Renal cortical epithelial cell (primary cell): ENCODE measurements at places on chromosomes 4 and X. TPM values are rescaled to one million over a fixed set of nuclear protein-coding genes. Genes with fewer than 3 reads are reported as not detected.

The NPY5R gene
- 0.17 and 3.8 TPM in 2 replicates for total RNA-seq

The RHOXF2B gene
- total RNA-seq, result not detected in 2 replicates

The CDKL2 gene
- 7.3 and 15.8 TPM in 2 replicates for total RNA-seq

The REPS2 gene
- total RNA-seq, result 2.3 and 37.8 TPM in 2 replicates

The MAGEA2 gene
- total RNA-seq, result not detected in 2 replicates

The OPHN1 gene
- 12.5 and 13.9 TPM in 2 replicates for total RNA-seq

The FAM53A gene
- total RNA-seq, result 2.9 and 7.6 TPM in 2 replicates

The RBMX2 gene
- 18.5 and 19.6 TPM in 2 replicates for total RNA-seq

The SPANXC gene
- total RNA-seq, result not detected in 2 replicates

The MSANTD1 gene
- total RNA-seq, result 0.17 and 0.99 TPM in 2 replicates

The MAOB gene
- total RNA-seq, result 0.52 and 21.6 TPM in 2 replicates

The MAGEA11 gene
- not detected in 2 replicates for total RNA-seq

The LRP2BP gene
- 1.3 TPM in 1 of 2 replicates, not detected in the other for total RNA-seq

The XK gene
- total RNA-seq, result 0.30 and 0.87 TPM in 2 replicates

The DCAF4L1 gene
- 0.15 TPM in 1 of 2 replicates, not detected in the other for total RNA-seq

The MAGEE1 gene
- 1.0 and 3.3 TPM in 2 replicates for total RNA-seq

The GAGE12F gene
- not detected in 2 replicates for total RNA-seq

The MAGEA1 gene
- not detected in 2 replicates for total RNA-seq

The LRAT gene
- 0.17 and 3.2 TPM in 2 replicates for total RNA-seq

The KCNIP4 gene
- total RNA-seq, result 0.52 and 8.7 TPM in 2 replicates

The LYAR gene
- total RNA-seq, result 8.7 and 10.9 TPM in 2 replicates

The CT45A7 gene
- not detected in 2 replicates for total RNA-seq

- peak; percentile 29 for DNase-seq
Observed at GRCh38 chrX:125436855-125437254, 117.2 kb downstream of the TEX13C start.

DNA sequence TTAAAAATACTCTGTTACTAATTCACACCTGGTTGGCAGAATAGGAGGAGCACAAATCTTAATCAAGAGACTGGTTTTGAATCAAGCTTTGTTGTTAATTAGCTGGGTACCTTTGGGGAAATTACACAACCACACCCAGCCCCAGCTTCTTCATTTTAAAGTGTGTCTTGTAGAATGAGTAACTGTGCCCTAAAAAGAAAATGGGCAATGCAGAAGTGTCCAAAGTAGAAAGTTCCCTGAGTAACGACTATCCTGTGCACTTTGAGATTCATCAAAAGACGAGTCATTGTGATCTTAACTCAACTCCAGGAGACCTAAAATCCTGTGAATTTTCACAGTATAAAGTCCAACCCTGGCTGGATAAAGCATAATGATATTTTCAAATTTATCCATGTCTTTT lies 792.3 kb upstream of the HS3ST1 start:
- no peak for DNase-seq

DNA sequence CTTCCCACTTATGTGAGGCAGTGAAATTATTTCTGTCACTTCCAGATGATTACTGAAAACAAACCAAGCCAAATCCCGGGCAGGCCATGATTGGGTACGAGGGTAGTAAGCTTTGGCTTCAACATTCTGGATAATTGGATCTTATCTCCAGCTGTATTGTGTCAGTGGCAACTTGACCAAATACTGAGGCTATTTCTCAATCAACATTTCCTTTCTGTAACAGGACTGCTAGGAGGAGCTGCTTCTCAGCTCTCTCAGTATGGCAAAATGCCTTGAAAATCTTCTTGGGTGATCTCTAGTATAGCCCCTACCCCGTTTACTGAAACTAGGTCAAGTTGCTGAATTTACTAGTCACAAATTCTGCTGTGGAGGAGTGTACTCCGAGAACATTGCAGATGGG lies 169.3 kb upstream of the FRMPD4 start:
- DNase-seq, result no peak

DNA sequence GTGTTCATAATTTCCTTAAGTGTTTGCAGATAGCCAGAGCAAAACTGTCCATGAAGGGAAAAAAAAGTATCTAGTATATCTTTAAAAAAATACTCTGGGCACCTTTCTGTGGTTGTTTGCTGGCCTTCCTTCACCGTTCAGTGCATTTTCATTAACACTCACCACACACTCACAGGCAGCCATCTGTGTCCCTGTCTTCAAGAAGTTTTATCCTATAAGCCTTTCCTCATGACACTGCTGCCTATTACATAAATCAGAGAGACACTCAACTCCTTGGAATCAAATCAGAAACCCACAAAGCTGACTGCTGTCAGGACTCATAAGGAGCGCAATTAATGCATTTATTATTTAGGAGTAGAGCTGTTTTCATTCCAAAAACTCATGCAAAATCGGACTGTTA lies 1720.2 kb downstream of the PCDH7 start:
- peak; percentile 74 for DNase-seq

- no peak for DNase-seq
Observed at GRCh38 chrX:2693113-2694002, 2.3 kb downstream of the CD99 start.

DNA sequence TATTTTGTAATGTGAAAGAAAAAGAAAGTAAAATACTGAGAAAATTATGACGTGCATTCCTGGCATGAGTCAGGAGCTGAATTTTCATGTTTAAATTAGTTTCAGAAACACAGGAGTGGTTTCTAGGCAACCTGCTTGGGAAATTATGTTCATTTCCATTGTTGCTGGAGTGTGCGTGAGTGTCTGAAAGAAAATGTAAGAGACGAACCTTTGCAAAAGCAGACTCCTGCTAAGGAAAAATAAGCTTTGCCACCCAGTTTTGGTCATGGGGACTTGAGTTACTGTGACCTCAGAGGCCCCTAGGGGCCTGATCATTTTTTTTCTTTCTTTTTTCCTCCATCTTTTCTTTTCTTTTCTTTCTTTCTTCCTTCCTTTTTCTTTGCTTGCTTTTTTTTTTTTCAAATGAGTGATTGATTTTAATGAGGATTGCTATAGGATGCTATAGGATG lies 18.8 kb upstream of the CHRNA9 start:
- peak; percentile 95 for DNase-seq

GRCh38 chr4:89563431-89563830 lies 255.8 kb upstream of the GPRIN3 start:
- DNase-seq, result peak; percentile 61

- DNase-seq, result no peak
Observed at GRCh38 chrX:103309860-103310554, 783 bp downstream of the BEX2 start.

- no peak for DNase-seq
Observed at GRCh38 chr4:5992828-5993321, 25.4 kb downstream of the C4orf50 start.

- DNase-seq, result no peak
Observed at GRCh38 chr4:67581913-67582312, 23.4 kb downstream of the STAP1 start.

DNA sequence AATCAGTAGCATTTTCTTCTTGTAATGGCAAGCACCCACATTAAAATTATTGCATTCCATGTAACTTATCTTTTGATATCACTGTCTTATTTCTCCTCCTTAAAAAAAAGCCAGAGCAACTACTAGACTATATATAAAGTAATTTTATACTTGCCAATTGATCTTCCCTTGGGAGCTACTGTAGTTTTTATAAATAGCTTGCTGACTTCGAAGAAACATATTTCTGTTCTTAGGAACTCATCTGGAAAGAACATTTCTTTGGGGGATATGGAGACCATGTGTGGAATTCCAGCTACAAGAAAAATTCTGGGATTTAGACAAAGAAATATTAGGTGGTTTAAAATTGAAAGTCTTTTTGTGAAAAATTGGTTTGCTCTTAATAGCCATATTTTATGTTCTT lies 94.9 kb downstream of the BMPR1B start:
- DNase-seq, result no peak

- DNase-seq, result peak; percentile 72
Observed at GRCh38 chr4:141686146-141686775, 49.9 kb downstream of the IL15 start.

GRCh38 chr4:122832732-122833131 lies 6.1 kb downstream of the FGF2 start:
- DNase-seq, result peak; percentile 33

GRCh38 chrX:105109936-105110335 lies 110.6 kb downstream of the TEX13A start:
- no peak for DNase-seq

- no peak for DNase-seq
Observed at GRCh38 chrX:11465648-11466411, 172.6 kb downstream of the AMELX start.

GRCh38 chr4:80309294-80310004 lies 26.1 kb upstream of the CFAP299 start:
- DNase-seq, result peak; percentile 91

- peak; percentile 83 for DNase-seq
Observed at GRCh38 chr4:41204400-41204978, 9.9 kb downstream of the APBB2 start.

DNA sequence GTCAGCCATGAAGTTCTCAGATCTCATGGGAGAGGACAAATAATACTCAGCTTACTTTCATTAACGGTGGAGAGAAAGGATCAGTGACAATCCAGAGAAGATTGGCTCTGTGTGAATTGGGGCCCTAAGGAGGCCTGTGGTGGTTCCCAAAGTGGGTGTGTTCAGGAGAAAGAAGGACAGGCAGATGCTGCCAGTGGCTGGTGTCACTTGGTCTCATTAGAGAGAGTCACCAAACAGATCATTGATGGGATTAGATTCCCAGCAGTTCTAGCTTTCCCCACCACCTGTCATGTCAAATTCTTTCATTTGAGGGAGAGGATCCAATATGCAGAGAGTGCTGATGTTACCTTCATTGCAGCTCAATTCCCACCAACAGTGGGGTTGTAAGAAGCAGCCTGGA lies 8.0 kb downstream of the SMPX start:
- DNase-seq, result no peak

DNA sequence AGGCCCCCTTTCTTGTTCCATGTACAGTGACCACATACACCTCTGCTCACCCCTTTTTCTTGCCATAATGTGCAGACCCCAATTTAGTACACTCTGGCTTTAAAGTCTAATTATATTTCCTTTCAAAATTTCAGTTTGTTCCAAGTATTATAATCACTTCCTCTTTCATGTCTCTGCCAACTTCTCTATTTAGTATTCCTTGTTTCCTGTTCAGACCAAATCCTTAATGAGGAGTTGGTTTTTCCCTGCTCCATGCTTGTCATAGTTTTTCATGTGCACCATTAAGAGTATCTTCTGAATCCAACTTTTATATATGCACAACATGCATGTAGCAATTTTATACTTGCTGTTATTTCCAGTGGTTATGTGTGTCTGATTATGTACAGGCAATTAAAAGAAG lies 32.3 kb downstream of the USP53 start:
- no peak for DNase-seq

GRCh38 chr4:6031846-6032245 lies 13.6 kb upstream of the C4orf50 start:
- no peak for DNase-seq

GRCh38 chr4:159267869-159268285 lies 165.0 kb downstream of the RAPGEF2 start:
- DNase-seq, result no peak

- DNase-seq, result no peak
Observed at GRCh38 chr4:185945252-185945651, 123.7 kb upstream of the TLR3 start.

GRCh38 chrX:133911825-133912495 lies 73.4 kb downstream of the GPC3 start:
- peak; percentile 47 for DNase-seq

GRCh38 chr4:53485658-53486040 lies 105.6 kb downstream of the LNX1 start:
- DNase-seq, result no peak

GRCh38 chr4:86959588-86960500 lies 25.0 kb downstream of the AFF1 start:
- no peak for DNase-seq

DNA sequence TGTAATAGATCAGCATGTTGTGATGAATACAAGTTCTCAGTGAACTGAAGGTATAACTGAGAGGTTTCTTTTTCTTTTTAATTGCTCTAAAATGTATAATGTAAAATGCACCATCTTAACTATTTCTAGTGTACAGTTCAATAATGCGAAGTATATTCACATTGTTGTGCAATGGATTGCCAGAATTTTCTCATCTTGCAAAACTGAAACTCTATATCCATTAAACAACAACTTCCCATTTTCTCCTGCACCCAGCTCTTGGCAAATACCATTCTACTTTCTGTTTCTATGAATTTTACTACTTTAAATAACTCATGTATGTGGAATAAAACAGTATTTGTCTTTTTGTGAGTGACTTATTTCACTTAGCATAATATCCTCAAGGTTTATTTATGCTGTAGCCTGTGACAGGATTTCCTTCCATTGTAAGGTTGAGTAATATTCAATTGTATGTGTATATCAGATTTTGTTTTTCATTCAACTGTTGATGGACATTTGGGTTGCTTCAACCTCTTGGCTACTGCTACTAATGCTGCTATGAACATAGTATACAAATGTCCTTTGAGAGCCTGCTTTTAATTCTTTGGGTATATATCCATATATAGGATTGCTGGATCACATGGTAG lies 53.5 kb upstream of the NPFFR2 start:
- DNase-seq, result peak; percentile 33

GRCh38 chr4:109469915-109470314 lies 36.3 kb downstream of the SEC24B start:
- no peak for DNase-seq

GRCh38 chr4:18934197-18934596 lies 912.6 kb upstream of the LCORL start:
- DNase-seq, result no peak

DNA sequence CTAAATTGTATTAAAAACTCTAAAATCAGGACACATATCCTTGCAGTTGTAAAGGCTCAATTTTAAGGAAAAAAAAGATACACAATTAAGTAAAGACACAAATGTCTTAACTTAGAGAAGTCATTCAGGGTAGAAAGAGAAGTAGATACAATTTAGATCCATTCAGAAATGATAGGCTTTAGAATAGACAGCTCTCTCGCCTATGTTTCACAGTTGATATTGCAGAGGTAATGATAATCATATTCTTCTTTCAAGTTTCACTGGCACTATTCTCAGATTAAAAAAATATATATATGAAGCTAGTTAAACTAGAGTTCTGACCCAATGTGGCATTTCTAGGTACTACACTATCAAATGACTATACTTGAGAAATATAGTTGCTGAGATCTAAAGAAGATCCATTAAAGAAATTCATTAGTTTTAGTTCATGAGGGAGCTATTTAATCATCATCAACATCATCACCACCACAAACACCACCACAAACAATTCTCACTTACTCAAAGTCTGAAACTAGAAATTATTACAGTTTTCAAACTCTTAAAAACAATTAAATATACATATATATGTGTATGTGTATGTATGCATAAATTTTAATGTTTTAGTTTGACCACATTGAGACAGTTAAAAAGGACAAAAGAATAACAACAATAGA lies 93.1 kb downstream of the ANTXR2 start:
- no peak for DNase-seq

GRCh38 chrX:134982748-134983147 lies 8.0 kb upstream of the SMIM10 start:
- no peak for DNase-seq

DNA sequence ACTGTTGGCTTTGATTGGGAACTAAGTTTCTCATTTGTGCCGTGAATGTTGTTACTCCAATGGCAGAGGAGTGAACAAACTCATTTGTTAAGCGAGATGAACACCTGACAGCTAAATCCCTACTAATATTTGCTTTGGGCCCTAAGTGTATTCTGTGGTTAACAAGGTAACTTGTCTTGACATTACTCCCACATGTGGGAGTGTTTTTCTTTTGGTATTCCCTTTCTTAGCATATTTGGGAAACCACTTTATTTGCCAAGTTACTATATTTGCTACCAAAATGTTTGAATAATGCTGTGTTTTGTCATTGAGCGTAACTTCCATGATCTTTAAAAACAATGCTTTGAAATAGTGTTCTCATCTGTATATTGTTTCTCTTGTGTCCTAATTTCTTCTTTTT lies 82.5 kb downstream of the ARHGAP10 start:
- no peak for DNase-seq
